HEK293T (cell line): ENCODE measurements at places on chromosomes 12 and 14.

DNA sequence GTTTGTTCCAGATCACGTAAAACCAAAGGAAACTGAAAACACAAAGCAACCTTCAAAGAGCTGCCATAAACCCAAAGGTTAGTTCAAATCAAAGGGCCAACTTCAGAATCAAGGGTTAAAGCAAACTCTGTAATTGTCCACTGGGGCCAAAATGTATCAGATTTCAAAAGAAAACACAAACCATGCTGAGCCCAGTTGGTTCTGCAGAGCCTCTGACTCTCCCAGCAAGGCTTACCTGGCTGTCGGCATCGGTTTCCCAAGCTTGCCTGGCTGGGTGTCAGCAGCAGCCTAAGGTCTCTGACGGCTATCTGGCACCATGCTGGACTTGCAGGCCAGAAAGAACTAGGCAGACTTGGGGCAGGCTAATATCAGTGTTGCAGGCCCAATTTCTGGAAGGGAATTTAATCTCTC, 125.3 kb downstream of the DAD1 start:
- no peak for DNase-seq

GRCh38 chr12:12425001-12425400, 68.1 kb downstream of the BORCS5 start:
- DNase-seq, result no peak

DNA sequence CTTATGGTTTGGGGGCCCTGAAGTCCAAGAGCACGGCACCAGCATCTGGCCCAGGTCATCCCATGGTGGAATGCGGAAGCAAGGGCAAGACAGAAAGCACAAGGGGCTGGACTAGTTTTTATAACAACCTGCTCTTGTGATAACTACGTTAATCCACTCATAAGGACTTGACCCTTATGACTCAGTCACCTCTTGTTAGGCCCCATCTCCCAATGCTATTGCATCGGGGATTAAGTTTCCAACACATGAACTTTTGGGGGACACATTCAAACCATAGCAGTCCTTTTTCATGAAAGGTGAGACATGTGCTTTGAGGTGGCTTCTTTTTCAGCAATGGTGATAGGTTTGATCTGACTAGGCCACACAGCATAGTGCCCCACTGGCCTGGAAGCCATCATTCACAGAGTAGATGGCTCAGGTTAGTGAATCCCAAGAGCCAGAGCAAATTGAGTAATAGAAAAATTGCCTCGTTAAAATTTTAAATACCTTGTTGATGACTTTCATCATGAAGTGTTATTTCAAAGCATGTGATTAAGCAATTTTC, 12.1 kb downstream of the FRMD6 start:
- DNase-seq, result no peak

DNA sequence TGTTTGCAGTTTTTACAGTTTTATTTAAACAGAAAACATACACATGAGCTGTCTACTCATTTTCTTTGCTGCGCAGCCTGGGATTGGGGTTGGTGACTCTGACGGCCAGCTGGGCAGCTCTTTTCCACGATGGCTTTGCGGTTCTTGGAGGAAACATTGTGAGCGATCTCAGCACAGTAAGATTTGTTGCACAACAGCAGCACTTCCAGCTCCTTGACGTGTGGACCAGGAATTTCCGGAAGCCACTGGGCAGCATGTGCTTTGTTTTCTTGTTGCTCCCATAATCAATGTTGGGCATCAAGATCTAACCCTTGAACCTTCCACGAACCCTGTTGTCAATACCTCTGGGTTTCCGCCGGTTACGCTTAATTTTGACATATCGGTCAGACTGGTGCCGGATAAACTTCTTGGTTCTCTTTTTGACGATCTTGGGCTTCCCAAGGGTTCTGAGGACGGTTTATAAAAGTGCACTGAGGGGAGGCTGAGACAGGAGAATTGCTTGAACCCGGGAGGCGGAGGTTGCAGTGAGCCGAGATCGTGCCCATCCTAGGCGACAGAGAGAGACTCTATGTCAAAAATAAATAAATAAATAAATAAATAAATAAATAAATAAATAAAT, 21.8 kb downstream of the FKBP11 start:
- DNase-seq, result no peak

- no peak for DNase-seq
Observed at GRCh38 chr14:105335735-105336476, 21.4 kb downstream of the PACS2 start.

- DNase-seq, result no peak
Observed at GRCh38 chr12:114729731-114730130, 45.8 kb upstream of the TBX3 start.

- no peak for DNase-seq
Observed at GRCh38 chr14:31568671-31569070, 7.5 kb downstream of the NUBPL start.

DNA sequence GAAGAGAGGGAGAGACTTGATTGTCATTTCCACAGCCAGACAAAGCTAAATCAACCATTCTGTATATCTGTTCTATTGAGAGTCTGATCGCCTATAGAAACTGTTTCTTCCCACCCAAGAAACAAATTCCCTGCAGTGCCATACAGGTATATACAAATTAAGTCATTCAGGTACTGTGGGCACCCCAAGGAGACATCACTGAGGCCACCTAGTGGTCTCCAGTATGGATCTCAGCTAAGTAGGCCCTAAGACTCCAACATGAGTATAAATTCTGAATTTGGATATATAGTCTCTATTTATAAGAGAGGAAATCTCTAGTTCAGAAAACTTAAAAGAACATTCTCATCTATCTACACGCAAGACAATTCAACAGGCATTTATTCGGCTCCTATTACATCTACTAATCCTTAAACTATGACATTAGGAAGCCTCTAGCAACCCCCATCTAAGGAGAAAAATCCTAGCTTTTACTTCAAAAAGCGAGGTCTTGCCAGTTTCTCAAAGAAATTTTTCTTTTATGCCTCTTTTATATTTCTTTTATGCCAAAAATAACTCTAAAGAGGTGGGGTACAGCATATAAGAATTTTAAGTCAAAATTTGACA, 62.6 kb downstream of the DCAF5 start:
- peak; percentile 30 for DNase-seq

GRCh38 chr12:6534945-6535696, 804 bp downstream of the GAPDH start:
- peak; percentile 59 for DNase-seq

- DNase-seq, result peak; percentile 87
Observed at GRCh38 chr14:23057757-23058653, 685 bp upstream of the CDH24 start.

DNA sequence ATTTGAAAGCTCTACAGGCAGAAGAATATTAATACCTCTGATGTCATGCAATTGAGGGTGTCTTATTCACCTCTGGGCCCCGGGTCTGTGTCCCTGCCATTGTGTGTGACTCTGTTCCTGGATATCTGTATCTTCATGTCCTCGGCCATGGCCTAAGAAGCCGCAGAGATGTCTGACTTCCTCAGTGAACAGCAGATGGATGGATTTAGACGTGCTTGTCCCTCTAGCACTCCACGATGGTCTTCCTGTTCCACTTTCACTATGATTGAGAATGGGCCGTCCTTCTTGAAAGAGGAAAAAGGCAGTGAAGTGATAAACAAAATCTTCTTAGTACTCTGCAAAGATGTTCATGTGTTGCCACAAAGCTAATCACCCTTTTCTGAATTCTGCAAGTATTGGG, 217.4 kb downstream of the SLC41A2 start:
- DNase-seq, result no peak

- DNase-seq, result no peak
Observed at GRCh38 chr12:124921200-124922031, 7.0 kb upstream of the UBC start.

- no peak for DNase-seq
Observed at GRCh38 chr12:115623764-115624334, 653.6 kb downstream of the MED13L start.

- DNase-seq, result no peak
Observed at GRCh38 chr14:50001999-50002925, 109.4 kb downstream of the ARF6 start.

DNA sequence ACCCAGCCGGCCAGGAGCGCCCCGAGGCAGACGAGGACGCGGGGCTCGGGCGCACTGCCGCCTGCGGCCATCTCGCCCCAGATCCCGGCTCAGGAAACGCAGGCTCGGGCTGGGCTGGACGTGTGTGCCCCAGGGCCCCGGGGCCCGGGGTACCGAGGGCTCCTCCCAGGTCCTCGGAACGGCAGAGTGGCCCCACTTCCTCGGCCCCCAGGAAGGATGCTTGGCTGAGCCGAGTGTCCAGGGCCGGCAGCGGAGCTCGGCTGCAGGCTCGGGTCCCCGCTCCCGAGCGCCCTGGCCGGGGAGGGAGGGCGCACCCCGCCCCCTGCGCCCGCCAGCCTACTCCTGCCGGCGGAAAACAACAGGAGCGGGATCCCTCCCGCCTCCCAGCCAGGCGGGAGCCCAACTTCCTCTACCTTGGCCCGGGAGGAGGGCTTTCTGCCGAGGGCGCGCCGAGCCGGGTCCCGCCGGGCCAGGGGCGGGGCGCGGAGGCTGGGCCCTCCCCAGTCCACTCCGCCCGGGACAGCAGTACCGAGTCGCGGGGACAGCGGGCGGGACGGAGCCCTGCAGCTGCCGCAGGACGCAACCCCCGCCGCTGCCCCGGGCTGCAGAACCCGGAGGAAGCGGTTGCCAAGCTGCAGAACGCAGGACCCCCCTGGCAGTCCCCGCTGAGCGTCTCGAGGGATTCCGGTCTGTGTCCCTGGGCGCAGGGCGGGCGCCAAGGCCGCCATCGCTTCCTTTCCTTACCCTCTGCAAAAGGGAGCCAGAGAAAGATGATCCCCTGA, at the start of gene VSIG10:
TSS of gene VSIG10 (minus strand) at position 411 of the 782 bp plus-strand sequence. CDS start at position 71, 340 bp downstream.
- peak; percentile 75 for DNase-seq

GRCh38 chr14:47020500-47020899, 368.9 kb upstream of the RPL10L start:
- DNase-seq, result no peak

GRCh38 chr12:88756153-88756552, 175.9 kb upstream of the KITLG start:
- DNase-seq, result no peak

GRCh38 chr12:75115748-75116147, 93.9 kb downstream of the KCNC2 start:
- DNase-seq, result no peak

GRCh38 chr12:93333828-93334227, 43.9 kb upstream of the NUDT4 start:
- DNase-seq, result no peak

DNA sequence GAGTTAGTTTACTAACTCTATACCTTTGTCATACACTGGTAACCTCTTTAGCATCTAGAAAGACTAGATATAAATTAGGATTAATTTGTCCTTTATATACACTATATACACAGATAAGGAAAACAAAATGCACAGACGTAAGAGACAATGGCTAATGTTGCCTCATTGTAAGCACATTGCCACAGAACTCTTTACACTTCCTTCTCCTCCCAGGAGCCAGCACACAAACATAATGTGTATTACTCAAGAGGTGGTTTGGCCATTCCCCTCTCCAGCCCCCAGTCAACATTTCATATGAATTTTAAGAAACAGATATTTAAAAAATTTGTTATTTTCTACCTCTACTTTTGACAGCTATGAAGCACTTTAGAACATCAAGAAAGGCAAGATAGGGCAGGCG, 131.4 kb upstream of the OR4E1 start:
- no peak for DNase-seq

DNA sequence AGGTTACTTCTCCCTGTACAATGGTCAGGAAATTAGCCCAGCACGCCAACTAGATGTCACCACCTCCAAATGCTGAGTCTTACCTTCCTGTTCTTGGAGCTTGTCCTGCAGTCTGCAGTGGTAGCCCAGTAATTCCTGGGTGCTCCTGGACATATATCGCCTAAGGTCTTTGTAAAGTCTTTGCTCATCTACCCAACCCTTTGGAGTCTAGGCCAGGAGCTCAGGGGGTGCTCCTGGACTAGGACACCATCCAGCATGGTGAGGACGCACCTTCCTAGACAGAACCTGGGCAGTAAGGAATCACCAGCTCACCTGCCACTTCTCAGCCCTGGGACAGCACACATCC, 569 bp downstream of the SERPINA10 start:
- no peak for DNase-seq

GRCh38 chr14:88029500-88029899, 24.6 kb downstream of the GPR65 start:
- DNase-seq, result no peak

GRCh38 chr14:100285913-100286400, 20.3 kb downstream of the SLC25A29 start:
- no peak for DNase-seq

- no peak for DNase-seq
Observed at GRCh38 chr12:126510630-126511029, 1445.4 kb downstream of the AACS start.

- no peak for DNase-seq
Observed at GRCh38 chr12:30508205-30508967, 187.3 kb downstream of the IPO8 start.

- DNase-seq, result no peak
Observed at GRCh38 chr14:54169254-54169924, 212.8 kb upstream of the BMP4 start.

DNA sequence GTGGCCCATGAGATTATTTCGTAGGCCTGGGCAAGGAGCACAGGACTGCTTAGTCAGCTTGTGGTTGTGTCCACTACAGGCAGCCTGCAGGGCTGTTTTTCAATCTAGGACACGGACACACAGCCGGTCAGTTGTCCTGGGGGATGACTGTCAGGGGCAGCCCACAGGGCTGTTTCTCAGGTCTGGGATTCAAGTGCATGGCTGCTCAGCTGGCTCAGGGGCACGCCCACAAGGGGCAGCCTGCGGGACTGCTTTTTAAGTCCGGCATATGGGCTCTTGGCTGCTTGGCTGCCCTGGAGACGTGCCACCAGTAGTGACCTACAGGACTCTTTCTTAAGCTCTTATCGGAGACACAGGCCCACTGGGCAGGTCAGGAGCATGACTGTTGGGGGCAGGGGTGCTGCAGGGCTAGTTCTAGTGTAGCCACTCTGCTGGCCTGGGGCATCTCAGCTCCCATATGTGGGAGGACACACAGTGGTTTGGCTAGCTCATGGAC, 26.6 kb upstream of the GTF2A1 start:
- DNase-seq, result no peak

- no peak for DNase-seq
Observed at GRCh38 chr14:103196716-103197115, 73.5 kb downstream of the TNFAIP2 start.

- DNase-seq, result no peak
Observed at GRCh38 chr12:53205747-53206419, 1.2 kb downstream of the ITGB7 start.

DNA sequence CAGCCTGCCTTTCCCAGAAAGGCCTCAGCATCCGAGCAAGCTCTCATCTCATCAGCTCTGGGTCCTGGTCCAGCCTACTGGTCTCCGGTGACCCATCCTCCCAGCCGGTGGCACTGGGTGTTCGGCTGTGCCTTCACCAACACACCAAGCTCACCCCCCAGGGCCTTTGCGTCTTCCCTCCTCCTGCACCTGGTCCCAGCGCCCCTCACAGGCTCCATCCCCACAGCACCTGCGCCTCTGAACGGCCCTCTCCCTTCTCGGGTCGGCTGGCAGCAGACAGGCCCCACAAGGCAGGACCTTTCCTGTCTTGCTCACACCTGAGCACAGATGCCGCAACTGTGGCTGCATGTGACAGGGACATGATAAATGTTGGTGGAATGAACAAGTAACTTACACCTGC, 13.1 kb downstream of the P2RX2 start:
- DNase-seq, result no peak
